Smooth muscle cell of bladder (primary cell): ENCODE measurements at places on chromosomes 6 and 20. TPM values are rescaled to one million over a fixed set of nuclear protein-coding genes. Genes with fewer than 3 reads are reported as not detected.

The CGAS gene
- 3.4 and 4.3 TPM in 2 replicates for total RNA-seq

The MARCKS gene
- total RNA-seq = 74.1 and 114 TPM in 2 replicates

The MROH8 gene
- total RNA-seq = 1.0 and 1.4 TPM in 2 replicates

The FBXL4 gene
- total RNA-seq = 9.1 and 13.1 TPM in 2 replicates

The GRIK2 gene
- total RNA-seq = 1.3 and 3.5 TPM in 2 replicates

The DAAM2 gene
- 1.4 and 1.9 TPM in 2 replicates for total RNA-seq

The FUT9 gene
- under 0.01 TPM in 1 of 2 replicates, not detected in the other for total RNA-seq

The TRPC4AP gene
- total RNA-seq = 52.8 and 59.5 TPM in 2 replicates

The STXBP5 gene
- 40.4 and 60.9 TPM in 2 replicates for total RNA-seq

The LY86 gene
- not detected in 2 replicates for total RNA-seq

The BEND6 gene
- total RNA-seq = 6.5 and 12.8 TPM in 2 replicates

The SNX9 gene
- total RNA-seq = 73.8 and 98.8 TPM in 2 replicates

The BCLAF1 gene
- total RNA-seq = 85.0 and 90.2 TPM in 2 replicates

The DYNLT2 gene
- 0.65 and 0.85 TPM in 2 replicates for total RNA-seq

The MOG gene
- not detected in 2 replicates for total RNA-seq

The TPX2 gene
- 4.6 and 5.6 TPM in 2 replicates for total RNA-seq

The MAS1 gene
- total RNA-seq = under 0.01 and 0.09 TPM in 2 replicates

The RSPH4A gene
- under 0.01 and 0.09 TPM in 2 replicates for total RNA-seq

The RAMACL gene
- 1.3 and 4.1 TPM in 2 replicates for total RNA-seq

The GFOD1 gene
- total RNA-seq = 6.4 and 10.3 TPM in 2 replicates

The PAK5 gene
- total RNA-seq = not detected in 2 replicates

The SUMO4 gene
- 1.1 and 1.3 TPM in 2 replicates for total RNA-seq

The CDH22 gene
- not detected in 2 replicates for total RNA-seq

The C4A gene
- total RNA-seq = 7.3 and 11.3 TPM in 2 replicates

The TMEM151B gene
- total RNA-seq = not detected in 2 replicates

The DEFB124 gene
- not detected in 2 replicates for total RNA-seq

The ADAM33 gene
- 21.9 and 44.4 TPM in 2 replicates for total RNA-seq

The B3GALT4 gene
- total RNA-seq = 7.1 and 8.8 TPM in 2 replicates

The KHDC1 gene
- 2.6 and 4.4 TPM in 2 replicates for total RNA-seq

The SNAP91 gene
- under 0.01 and 0.09 TPM in 2 replicates for total RNA-seq

The VEGFA gene
- total RNA-seq = 160 and 284 TPM in 2 replicates

The VARS1 gene
- total RNA-seq = 36.0 and 38.7 TPM in 2 replicates

The CTCFL gene
- not detected in 2 replicates for total RNA-seq

The KCNK5 gene
- not detected in 2 replicates for total RNA-seq

The EGFL8 gene
- 0.57 and 1.2 TPM in 2 replicates for total RNA-seq

The BPIFB1 gene
- not detected in 2 replicates for total RNA-seq

The STMND1 gene
- not detected in 2 replicates for total RNA-seq

The AGER gene
- total RNA-seq = 0.14 and 0.37 TPM in 2 replicates

The VSTM2L gene
- total RNA-seq = 0.85 and 1.1 TPM in 2 replicates

The KCNQ2 gene
- not detected in 2 replicates for total RNA-seq

The UBD gene
- total RNA-seq = not detected in 2 replicates

The KIAA1755 gene
- total RNA-seq = 0.43 and 1.9 TPM in 2 replicates

The THBD gene
- total RNA-seq = 1.00 and 1.2 TPM in 2 replicates

The CYP21A2 gene
- total RNA-seq = not detected in 2 replicates

The CBLN4 gene
- not detected in 2 replicates for total RNA-seq

The MUC22 gene
- total RNA-seq = not detected in 2 replicates

The MATN4 gene
- not detected in 2 replicates for total RNA-seq

The SCRT2 gene
- not detected in 2 replicates for total RNA-seq

The CPXM1 gene
- 0.71 and 1.2 TPM in 2 replicates for total RNA-seq

The MRAP2 gene
- 0.28 and 0.65 TPM in 2 replicates for total RNA-seq

The ENPP5 gene
- total RNA-seq = 0.46 and 0.85 TPM in 2 replicates

The TMEM181 gene
- total RNA-seq = 42.2 and 46.5 TPM in 2 replicates

The BPHL gene
- 9.7 and 12.5 TPM in 2 replicates for total RNA-seq
